ENCODE measurements at places on chromosomes 3 and 15. TPM values are rescaled to one million over a fixed set of nuclear protein-coding genes. Genes with fewer than 3 reads are reported as not detected.

GRCh38 chr15:41949401-41950126, 22.8 kb downstream of the EHD4 start:
- no peak for DNase-seq

DNA sequence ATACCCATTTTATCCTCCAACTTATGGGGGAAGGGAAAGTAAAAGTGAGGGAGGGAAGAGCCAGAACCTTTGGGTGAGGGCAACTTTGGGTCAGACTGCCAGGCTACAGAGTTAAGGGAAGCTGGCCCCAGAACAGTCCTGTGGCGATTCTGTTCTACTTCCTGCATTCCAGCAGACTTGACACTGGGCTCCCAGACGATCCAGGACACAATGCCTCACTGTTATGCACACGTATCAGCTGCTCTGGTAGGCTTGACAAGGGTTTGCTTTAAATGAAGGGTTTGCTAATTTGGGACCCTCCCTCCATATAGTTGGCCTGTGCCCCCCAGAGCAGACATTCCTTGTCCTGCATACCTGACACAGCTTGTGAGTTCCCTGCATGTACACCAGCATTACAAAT, 10.7 kb downstream of the GORASP1 start:
- no peak for DNase-seq

DNA sequence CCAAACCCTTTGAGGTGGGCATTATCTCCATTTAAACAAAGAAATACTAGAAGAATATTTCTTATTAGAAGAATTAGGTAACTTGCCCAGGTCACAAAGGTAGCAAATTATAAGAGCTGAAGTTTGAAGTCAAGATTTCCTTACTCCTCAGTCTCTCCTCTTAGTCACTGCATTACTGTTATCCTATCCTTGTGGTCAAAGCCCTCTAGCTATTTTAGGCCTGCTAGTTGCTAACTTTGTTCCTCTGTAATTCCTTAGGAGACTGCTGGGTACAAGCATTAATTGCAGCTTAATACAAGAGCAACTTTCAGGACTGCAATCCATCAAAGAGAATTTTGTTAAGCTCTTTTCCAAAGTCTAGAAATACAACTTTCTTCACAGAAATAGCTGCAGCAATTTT, 528.2 kb downstream of the ZIC1 start:
- DNase-seq, result no peak

- no peak for DNase-seq
These were observed 6.6 kb upstream of the CHSY1 start for GRCh38 chr15:101258238-101259144.

The SNX22 gene
- 1.3 TPM for total RNA-seq

The STARD5 gene
- total RNA-seq, result 15.1 TPM

Data from type B pancreatic cell (in vitro differentiated cells).